ENCODE measurements at places on chromosomes 1 and 21.

GRCh38 chr1:44020464-44020863 lies 10.8 kb downstream of the SLC6A9 start:
- DNase-seq, result no peak

- no peak for DNase-seq
These were observed 623.2 kb upstream of the PKN2 start for GRCh38 chr1:88060750-88061491.

- DNase-seq, result no peak
These were observed 109.6 kb downstream of the VPS13D start for GRCh38 chr1:12339396-12339795.

GRCh38 chr1:244052728-244053312 lies 1.7 kb downstream of the ZBTB18 start:
- no peak for DNase-seq

DNA sequence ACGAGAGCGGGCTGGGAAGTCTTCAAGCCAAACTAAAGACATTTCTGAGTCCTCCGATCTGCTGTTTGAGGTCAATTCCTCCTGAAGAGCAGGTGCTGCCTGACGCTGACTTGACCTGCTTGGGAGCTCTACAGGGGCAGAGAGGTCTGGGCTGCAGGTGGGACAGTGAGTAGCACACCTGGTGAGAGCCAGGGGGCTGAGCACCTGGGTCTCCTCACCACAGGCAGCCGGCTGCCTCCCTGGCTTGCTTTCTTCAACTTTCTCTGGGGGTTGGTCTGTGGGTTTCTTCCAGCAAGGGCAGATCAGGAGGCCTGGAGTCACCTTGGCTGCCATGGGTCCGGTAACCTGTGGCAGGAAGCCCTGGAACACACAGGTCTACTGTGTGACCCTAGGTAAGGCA lies 107.4 kb upstream of the EDN2 start:
- no peak for DNase-seq

GRCh38 chr1:88731475-88732269 lies 47.6 kb downstream of the PKN2 start:
- DNase-seq, result no peak

GRCh38 chr1:159913451-159914192 lies 11.7 kb downstream of the TAGLN2 start:
- DNase-seq, result no peak

- DNase-seq, result no peak
These were observed 595.3 kb downstream of the PTPRU start for GRCh38 chr1:29831500-29832117.

GRCh38 chr1:153341431-153341934 lies 7.2 kb downstream of the PGLYRP4 start:
- DNase-seq, result no peak

GRCh38 chr1:85502171-85502570 lies 37.2 kb upstream of the DDAH1 start:
- DNase-seq, result no peak
